ENCODE measurements at places on chromosomes 12 and 14.

DNA sequence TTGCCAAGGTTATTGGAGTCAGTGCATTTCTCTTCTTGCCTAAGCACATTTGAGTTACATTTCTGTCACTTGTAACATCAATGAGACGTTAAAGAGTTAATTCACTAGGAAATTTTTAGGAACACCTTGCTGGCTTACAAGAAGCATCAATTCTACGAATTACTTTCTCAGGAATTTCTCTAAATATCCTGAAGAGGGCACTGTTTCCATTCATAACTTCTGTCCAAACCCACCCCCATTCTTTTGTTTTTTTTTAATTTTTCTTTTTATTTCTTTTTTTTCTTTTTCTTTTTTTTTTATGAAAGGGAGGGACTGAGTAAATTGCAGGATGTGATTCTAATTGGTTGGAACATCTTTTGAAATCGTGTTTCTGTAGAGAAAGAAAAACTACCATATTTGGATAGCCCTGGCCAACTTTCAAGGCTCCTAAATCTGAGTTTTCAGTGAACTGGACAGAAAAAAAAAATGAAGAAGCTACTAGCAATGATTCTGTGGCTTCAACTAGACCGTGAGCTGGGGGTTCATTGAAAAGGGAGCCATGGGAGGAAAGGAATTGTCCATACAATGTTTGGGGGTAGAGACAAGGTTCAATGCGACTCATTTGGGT, 285.3 kb downstream of the DAD1 start:
- DNase-seq: peak; percentile 17

- DNase-seq: no peak
Measured at GRCh38 chr14:95037273-95037672, 120.1 kb downstream of the DICER1 start.

DNA sequence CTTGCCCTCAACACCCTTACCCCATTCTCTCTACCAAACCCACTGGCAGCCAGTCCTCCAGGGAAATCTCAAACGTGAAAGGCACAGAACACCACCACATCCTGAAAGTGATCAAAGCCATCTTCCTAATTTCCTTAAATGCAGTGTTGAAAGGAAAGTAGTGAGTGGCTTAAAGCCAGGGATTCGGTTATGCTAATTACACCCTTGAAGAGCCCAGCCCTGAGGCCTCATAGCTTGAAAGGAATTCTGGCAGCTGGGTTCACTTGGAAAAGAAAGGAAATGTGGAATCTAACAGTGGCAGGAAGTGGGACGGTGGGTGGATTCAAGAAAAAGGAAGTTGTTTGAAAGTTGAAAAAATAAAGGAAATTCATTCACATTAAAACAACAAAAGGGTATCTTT, 73.0 kb upstream of the FICD start:
- DNase-seq: no peak

- no peak for DNase-seq
Measured at GRCh38 chr14:79986251-79986650, 225.1 kb downstream of the DIO2 start.

DNA sequence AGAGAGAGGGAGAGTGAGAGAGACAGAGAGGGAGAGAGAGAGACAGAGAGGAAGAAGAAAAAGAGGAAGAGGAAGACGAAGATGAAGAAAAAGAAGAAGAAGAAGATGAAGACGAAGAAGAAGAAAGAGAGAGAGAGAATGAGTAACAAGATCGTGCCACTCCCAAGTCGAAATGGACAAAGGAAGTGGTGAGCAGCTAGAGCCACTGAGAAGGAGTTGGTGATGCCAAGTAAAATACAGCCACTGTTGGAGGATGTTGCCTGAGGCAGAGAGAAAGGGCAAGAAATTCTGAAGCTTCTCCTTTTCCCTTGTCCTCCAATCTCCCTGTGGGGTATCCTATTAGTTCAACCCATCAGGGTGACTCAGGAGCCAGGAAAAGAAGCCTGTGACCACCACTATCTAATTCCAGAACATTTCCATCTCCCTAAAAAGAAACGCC, 12.5 kb upstream of the ANAPC5 start:
- no peak for DNase-seq

- no peak for DNase-seq
Measured at GRCh38 chr14:91112194-91112593, 1.7 kb upstream of the DGLUCY start.

GRCh38 chr12:98754095-98754494, 109.0 kb downstream of the APAF1 start:
- DNase-seq: no peak

DNA sequence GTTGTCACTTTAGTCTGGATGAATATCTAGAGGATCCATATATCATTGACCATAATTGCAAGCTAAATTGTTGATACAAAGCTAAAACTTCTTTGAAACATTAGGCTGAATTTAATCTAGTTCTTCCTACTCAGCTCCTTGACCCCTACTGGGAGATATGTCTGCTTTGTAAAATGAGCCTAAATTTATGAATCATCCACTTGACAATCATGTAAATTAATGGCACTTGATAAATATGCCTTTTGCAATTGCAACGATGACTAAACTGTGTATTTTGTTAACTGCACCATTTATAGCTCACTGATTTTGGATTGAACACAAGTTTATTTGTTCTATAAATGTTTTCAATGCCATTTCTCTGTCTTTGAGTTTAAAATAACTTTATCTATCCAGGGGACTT, 1616.5 kb upstream of the FLRT2 start:
- DNase-seq: no peak

DNA sequence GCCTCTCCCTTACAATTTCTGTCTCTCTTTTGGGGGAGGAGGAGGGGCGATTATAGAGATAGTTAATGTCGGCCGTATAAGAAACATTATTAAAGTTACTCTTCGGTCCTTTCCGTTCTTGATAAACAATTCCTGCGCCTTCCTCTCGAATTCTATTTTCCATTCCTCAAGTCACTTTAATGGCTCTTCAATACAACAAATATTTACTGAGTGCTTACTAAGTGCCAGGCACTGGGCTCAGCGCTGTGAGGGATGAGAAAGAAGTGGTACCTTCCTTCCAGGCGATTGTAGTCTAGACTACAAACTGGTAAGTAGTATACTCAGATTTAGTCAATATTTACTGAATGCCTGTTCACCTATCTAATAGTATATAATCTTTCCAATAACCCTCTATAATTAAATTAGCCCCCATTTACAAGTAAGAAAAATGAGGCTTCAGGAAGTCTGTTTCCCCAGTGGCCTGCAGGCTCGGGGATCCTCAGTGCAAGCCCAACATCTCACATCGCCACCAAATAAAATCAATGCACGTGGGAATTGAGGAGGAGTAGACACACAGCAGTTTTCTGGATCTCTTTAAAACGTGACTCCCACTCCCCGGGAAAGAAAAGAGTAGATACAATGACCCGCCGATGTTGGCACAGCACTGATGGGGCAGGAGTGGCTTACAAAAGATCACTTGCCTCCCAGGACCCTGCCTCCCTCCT, 589 bp upstream of the ZNF219 start:
- DNase-seq: no peak

DNA sequence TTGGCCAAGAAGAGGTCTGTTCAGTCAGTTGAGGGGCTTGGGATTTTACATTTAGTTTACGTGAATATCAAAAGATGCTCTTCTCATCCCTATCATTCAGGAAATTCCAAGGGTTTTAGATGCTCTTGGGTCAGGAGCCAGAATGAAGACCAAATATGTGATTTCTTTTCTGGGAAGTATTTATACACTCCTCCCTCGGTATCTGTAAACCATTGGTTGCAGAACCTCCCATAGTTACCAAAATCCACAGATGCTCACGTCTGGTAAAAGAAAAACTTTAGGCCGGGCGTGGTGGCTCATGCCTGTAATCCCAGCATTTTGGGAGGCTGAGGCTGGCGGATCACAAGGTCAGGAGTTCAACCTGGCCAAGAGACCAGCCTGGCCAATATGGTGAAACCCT, 75.9 kb downstream of the TNFAIP2 start:
- DNase-seq: no peak

DNA sequence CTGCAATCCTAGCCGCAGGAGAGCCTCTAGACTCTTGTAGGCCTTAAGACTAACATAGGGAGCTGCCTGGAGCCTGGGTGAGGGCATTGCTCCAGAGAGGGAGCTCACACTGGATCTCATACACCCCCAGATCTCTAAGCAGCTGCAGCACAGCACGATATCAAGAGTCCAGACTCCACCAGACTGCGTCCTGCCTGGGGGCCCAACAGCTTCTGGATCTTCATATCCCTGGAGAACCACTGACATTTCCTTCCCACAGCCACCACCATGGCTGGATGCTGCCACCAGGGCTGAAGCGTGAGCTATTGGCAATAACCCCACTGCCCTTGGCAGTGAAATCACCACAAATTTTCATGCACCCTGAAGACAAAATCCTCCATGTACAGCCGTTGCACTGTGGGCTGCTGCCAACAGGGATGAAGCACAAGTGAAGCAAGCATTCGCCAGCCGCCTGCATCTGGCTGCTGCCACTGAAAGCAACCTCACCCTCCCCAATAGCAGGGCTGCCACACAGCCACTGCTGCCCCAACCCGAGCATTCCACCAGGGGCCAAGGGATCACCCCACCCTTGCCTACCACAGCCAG, 28.2 kb downstream of the CACNA2D4 start:
- no peak for DNase-seq

GRCh38 chr12:96091833-96092232, 56.4 kb upstream of the LTA4H start:
- DNase-seq: no peak

DNA sequence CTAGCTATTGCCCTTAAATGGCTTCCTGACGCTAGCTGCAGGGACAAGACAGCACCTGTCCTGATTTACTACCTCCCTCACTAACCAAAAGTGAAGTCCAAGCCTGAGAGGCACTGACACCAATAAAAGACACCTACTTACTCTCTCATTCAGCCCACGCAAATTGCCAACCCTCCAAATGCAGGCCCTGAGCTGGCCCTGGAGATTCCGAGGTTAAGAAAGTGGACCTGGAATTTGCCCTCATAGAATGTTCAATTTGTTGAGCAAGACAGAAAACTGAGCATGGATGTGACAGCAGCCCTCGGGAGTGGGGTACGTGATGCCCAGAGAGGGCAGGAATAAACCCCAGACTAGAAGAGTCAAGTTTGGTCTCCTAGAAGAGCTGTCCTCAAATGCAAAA, 16.4 kb downstream of the SERPINA3 start:
- no peak for DNase-seq

DNA sequence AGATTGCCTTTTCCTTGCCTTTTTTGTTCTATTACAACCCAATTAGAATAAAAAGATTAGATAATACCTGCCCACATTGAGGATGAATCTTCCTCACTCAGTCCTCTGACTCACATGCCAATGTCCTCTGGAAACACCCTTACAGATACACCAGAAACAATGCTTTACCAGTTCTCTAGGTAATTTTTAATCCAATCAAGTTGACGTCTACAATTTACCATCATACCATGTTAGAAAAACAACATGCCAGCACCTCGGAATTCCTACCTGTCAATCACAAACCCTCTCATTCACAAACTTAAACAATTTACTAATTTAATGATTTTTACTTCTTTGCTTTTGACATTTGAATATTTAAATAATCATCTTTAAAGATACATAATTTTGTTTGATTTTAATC, 953.8 kb downstream of the TRHDE start:
- DNase-seq: no peak

- DNase-seq: no peak
Measured at GRCh38 chr12:124510301-124510970, 57.0 kb downstream of the NCOR2 start.

- DNase-seq: no peak
Measured at GRCh38 chr14:85538636-85539035, 8.7 kb downstream of the FLRT2 start.

DNA sequence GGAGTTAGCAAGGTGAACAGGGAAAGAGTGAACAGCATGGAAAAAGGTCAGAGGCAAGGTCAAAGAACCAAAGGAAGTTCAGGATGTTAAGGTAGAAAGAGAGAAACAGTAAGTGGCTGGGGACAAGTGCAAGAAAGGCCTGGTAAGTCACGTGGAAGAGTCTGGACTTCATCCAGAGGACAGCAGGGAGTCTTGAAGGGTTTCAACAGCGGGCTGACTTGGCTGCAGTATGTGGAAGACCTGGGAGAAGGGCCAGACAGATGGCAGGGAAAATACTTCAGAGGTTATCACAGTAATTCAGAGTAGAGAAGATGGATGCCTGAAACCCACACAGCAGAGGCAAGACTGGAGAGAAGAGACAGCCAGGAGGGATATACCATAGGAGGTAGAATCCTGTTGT, 34.0 kb downstream of the CIT start:
- DNase-seq: no peak

GRCh38 chr14:95156161-95157047, 925 bp downstream of the DICER1 start:
- no peak for DNase-seq

GRCh38 chr14:90677484-90678050, 138.7 kb downstream of the TTC7B start:
- peak; percentile 27 for DNase-seq

DNA sequence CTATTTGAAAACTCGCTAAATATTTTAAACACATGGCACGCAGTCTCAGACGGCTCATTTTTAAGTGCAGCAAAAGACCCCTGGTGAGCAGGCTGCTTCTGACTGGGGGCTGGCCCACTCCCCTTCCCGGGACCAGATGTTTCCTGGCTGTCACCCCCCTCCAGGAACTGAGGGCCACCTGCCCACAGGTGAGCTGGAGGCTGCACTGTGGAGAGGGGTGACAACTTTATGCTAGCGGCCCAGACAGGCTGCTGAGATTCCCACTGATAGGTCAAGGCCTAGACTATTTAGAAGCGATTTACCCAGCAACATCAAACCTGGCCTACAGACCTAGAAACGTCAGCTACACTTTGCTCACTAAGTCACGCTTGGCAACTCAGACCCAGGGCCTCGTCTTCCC, 92.1 kb downstream of the BCL11B start:
- no peak for DNase-seq

- no peak for DNase-seq
Measured at GRCh38 chr14:88452231-88452630, 66.8 kb downstream of the SPATA7 start.

DNA sequence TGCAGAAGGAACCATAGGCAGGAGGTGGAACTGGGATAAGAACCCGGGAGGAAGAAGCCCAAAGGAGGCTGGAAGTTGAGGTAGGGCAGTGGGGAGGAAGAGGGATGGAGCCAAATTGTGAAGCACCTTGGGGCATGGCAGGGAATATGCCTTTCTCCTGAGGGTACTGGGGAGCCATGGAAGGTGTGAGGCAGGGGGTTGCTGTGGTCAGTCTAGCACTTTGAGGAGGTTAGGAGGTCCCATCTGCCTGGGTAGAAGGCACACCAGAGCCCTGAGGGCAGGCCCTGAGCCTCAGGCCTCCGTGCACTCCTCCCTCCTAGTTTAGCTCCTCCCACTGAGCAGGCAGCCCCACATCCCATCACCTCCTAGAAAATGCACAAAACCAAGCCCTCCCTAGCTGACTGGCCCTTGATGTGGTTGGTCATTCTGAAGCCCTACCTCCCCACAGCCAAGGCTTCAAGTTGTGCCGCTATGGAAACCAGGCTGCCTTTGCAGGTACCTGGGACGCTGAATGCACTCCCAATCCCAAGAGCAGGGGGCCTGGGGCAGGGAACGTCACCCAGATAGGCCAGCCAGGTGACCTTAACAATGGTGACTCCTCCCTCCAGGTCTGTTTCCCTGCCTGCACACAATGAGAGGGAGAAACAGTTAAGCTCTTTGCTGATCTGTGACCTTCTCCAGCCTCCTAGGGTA, 15.1 kb downstream of the PHETA1 start:
- DNase-seq: no peak
